ENCODE measurements at places on chromosomes 4 and X. TPM values are rescaled to one million over a fixed set of nuclear protein-coding genes. Genes with fewer than 3 reads are reported as not detected.
A peak's percentile ranks its signal among the peaks of the same experiment; 100 is the strongest.

- H3K36me3 ChIP-seq: no peaks in the 10 kb centered on the region
- no peak for DNase-seq
- H3K4me3 ChIP-seq: no peak overlapping the region
- no peak overlapping the region for H3K27ac ChIP-seq
- no peaks in the 10 kb centered on the region for H3K27me3 ChIP-seq
Observed at GRCh38 chr4:97593248-97593647, 550.0 kb downstream of the STPG2 start.

Gene ZXDA
- total RNA-seq: 3.5 TPM

- H3K27ac ChIP-seq: no peak overlapping the region
- H3K36me3 ChIP-seq: peaks cover 1% of the 10 kb centered on the region
- no peak overlapping the region for H3K4me3 ChIP-seq
- no peaks in the 10 kb centered on the region for H3K27me3 ChIP-seq
- peaks cover 33% of the 10 kb centered on the region for H3K4me1 ChIP-seq
Observed at GRCh38 chr4:153514001-153514526, 47.9 kb downstream of the TMEM131L start.

- no peak overlapping the region for H3K27ac ChIP-seq
- no peaks in the 10 kb centered on the region for H3K27me3 ChIP-seq
- H3K36me3 ChIP-seq: no peaks in the 10 kb centered on the region
- no peak overlapping the region for H3K4me3 ChIP-seq
Observed at GRCh38 chr4:177052211-177052934, 257.3 kb upstream of the NEIL3 start.

- no peak overlapping the region for H3K27ac ChIP-seq
- no peaks in the 10 kb centered on the region for H3K4me1 ChIP-seq
- DNase-seq: no peak
- peaks cover 45% of the 10 kb centered on the region for H3K27me3 ChIP-seq
- H3K36me3 ChIP-seq: no peaks in the 10 kb centered on the region
Observed at GRCh38 chrX:133970076-133970475, 15.3 kb downstream of the GPC3 start.

- no peaks in the 10 kb centered on the region for H3K27me3 ChIP-seq
- no peaks in the 10 kb centered on the region for H3K4me1 ChIP-seq
- H3K4me3 ChIP-seq: no peak overlapping the region
Observed at GRCh38 chr4:150262611-150263010, 184.4 kb downstream of the DCLK2 start.

DNA sequence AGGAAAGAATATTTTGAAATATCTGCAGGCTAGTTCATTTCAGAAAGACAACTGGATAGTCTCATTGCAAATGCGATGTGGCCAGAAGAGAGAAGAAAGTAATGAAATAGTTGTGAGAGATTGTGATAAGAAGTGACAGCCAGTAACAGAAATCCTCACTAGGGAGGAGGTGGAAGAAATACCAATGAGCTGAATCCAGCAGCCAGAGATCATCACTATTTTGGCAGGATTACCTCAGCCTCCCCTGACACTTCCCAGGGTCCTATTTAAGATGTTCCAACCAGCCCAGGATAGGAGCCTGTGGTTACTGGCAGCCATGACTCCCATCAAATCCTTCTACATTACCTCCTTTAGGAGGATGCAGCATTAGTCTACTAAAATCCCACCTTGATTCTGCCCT, 76.7 kb upstream of the ARHGAP24 start:
- H3K36me3 ChIP-seq: no peaks in the 10 kb centered on the region
- H3K4me3 ChIP-seq: no peak overlapping the region
- H3K4me1 ChIP-seq: no peaks in the 10 kb centered on the region
- no peaks in the 10 kb centered on the region for H3K27me3 ChIP-seq
- no peak overlapping the region for H3K27ac ChIP-seq

DNA sequence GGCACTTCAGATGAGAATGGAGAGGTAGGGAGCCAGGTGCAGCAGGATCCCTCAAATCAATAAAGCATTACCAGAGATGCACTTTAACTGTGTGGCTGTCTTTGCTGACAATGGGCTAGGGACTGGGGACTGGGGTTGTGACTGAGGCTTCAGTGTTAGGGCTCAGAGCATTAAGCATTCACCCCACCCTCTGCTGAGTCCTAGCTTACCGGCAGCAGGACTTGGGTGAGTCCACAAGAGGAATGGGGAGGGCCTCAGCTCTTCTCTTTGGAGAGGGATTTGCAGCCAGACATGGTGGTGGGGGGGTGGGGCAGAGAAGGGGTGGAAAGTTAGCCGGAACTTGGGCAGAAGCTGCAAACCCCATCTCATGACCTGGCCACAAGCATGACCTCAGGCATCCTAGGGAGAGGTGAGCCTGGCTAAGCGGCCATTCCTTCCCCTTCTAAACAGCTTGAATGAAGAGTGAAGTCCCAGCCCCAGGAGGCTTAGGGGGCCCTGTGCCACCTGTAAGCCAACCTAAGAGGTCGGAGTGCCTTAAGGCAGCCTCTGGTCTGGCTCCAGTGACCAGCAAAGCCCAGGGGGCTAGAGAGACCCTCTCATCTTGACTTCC, 78.4 kb downstream of the STARD8 start:
- H3K27ac ChIP-seq: no peak overlapping the region
- DNase-seq: no peak
- no peak overlapping the region for H3K4me3 ChIP-seq
- H3K4me1 ChIP-seq: no peaks in the 10 kb centered on the region
- H3K36me3 ChIP-seq: no peaks in the 10 kb centered on the region
- H3K27me3 ChIP-seq: peaks cover 36% of the 10 kb centered on the region

GRCh38 chr4:117293784-117294183, 208.4 kb upstream of the TRAM1L1 start:
- H3K27ac ChIP-seq: no peak overlapping the region
- no peak overlapping the region for H3K4me3 ChIP-seq
- H3K4me1 ChIP-seq: no peaks in the 10 kb centered on the region
- DNase-seq: no peak

DNA sequence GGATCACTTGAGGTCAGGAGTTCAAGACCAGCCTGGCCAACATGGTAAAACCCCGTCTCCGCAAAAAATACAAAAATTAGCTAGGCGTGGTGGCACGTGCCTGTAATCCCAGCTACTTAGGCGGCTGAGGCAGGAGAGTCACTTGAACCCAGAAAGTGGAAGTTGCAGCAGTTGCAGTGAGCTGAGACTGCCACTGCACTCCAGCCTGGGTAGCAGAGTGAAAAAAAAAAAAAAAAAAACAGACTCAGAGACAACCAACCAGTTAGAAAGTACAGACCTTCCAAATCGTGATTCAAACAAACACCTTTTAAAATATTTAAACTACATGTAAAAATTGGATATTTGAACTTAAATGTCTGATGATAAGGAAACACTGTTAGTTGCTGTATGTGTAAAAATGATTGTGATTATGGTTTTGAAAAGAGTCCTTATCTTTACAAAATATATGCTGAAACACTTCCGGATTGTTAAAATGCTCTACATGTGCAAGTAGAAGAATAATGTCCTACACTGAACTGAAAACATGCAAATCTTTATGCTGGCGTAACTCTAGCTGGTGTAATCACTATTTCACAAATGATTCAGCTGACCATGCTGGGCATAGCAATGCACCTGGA, 37.8 kb downstream of the SH3KBP1 start:
- H3K27me3 ChIP-seq: no peaks in the 10 kb centered on the region
- H3K4me3 ChIP-seq: no peak overlapping the region
- DNase-seq: no peak

DNA sequence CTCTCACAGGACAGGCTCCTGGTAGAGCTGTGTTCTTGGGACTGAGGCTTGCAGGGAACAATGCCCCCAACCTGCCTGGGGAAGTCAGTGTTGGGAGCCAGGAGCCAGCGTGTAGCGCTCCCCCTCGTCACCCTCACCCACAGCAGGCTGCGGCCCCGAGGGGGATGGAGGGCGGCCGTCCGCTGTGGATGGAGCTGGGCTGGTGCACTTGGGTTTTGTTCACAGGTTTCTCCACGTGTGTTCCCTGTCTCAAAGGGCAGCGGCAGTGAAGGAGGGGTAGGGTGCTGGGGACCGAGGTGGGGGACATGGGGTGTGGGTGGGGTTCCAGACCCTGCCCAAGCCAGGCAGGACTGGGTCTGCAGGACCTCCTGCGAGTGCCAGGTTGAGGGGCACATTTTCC, 69.1 kb downstream of the RGS12 start:
- H3K27ac ChIP-seq: no peak overlapping the region
- no peaks in the 10 kb centered on the region for H3K4me1 ChIP-seq
- DNase-seq: no peak
- H3K27me3 ChIP-seq: no peaks in the 10 kb centered on the region

DNA sequence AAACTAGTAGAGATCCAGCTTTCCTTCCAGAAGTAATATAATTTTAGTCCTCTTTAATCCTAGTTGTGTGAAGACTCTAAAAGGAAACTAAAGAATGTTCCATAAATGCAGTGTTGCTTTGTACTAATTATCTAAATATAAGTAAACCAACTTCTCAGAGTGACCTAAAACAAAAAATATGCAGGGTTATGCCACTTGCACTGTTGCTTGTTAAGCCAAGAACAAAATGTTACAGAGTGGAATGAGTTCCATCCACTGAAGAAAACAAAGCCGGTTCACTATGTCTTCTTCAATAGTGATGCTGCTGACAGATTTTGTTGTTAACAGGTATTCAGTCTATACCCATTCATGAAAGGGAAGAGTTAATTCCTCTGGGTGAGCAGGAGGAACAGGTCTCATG, 252.0 kb upstream of the DIAPH2 start:
- no peak for DNase-seq
- no peak overlapping the region for H3K4me3 ChIP-seq
- no peaks in the 10 kb centered on the region for H3K27me3 ChIP-seq
- H3K27ac ChIP-seq: no peak overlapping the region

GRCh38 chrX:118562582-118563164, 67.1 kb downstream of the DOCK11 start:
- no peaks in the 10 kb centered on the region for H3K27me3 ChIP-seq
- DNase-seq: no peak
- no peaks in the 10 kb centered on the region for H3K36me3 ChIP-seq
- no peak overlapping the region for H3K27ac ChIP-seq

Gene COX7B2
- total RNA-seq: not detected

Gene NELFA
- 29.9 TPM for total RNA-seq

DNA sequence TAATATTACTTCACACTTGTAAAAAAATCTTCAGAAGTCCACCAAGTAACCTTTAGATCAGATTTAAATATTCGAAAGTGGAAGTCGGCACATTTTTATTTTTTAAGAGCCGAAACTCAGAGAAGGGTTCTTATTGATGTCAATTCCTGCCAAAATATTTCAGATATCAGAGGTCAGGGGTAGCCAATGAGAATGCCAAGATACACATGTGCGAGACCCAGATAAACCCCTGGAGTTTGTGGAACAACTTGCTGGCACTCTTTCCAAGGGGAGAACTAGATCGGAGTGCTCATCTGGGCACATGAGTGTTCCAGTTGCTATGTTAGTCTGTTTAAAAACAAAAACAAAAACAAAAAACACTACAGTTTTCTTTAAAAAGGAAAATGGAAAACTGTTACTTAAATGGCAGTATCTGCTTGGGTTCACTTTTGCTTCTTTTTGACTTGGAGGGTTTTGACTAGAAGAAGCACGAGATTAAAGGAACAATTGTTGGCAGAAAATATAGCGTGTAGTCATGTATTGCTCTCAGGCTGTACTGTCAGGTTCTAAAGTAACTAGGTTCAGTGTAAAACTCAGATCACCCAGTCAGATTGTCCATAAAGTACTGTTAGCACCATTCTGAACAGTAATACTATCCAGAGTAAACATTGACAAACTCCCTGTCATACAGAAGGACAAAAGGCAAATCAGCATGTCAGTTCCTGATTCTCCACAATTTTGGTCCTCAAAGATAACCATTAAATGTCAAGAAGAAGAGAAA, 188.0 kb upstream of the PACRGL start:
- no peak overlapping the region for H3K4me3 ChIP-seq
- H3K27ac ChIP-seq: no peak overlapping the region
- H3K4me1 ChIP-seq: no peaks in the 10 kb centered on the region
- H3K36me3 ChIP-seq: no peaks in the 10 kb centered on the region
- no peaks in the 10 kb centered on the region for H3K27me3 ChIP-seq

- H3K27ac ChIP-seq: no peak overlapping the region
- peaks cover 7% of the 10 kb centered on the region for H3K36me3 ChIP-seq
- H3K27me3 ChIP-seq: no peaks in the 10 kb centered on the region
- DNase-seq: no peak
Observed at GRCh38 chrX:46642145-46642544, 68.6 kb downstream of the CHST7 start.

Gene TBX22
- total RNA-seq: not detected

DNA sequence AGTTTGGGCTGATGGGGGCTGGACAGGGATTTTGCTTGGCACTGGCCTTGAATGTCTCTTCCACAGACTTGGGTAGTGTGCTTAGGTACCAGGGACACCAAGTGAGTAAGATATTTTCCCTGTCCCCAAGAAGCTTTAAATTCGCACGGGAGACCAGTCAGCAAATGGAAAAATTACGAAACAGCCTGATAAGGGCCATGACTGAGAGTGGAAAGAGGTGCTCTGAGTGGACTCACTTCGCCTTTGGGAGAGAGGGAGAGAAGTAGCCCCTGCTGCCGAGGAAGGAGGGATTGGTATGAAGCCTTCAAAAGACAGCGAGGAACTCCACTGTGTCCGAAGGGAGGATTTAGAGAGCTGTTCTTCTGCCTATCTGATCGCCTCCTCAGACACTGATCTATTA, 2.6 kb downstream of the LSM6 start:
- no peaks in the 10 kb centered on the region for H3K27me3 ChIP-seq
- no peak overlapping the region for H3K27ac ChIP-seq

Gene ACSL1
- total RNA-seq: 19.1 TPM

GRCh38 chrX:68710870-68711576, 63.6 kb downstream of the STARD8 start:
- peak; percentile 57 for DNase-seq
- H3K4me3 ChIP-seq: no peak overlapping the region
- H3K27me3 ChIP-seq: peaks cover 34% of the 10 kb centered on the region
- no peaks in the 10 kb centered on the region for H3K36me3 ChIP-seq
- H3K27ac ChIP-seq: no peak overlapping the region

Gene CLDN34
- 0.39 TPM for total RNA-seq

DNA sequence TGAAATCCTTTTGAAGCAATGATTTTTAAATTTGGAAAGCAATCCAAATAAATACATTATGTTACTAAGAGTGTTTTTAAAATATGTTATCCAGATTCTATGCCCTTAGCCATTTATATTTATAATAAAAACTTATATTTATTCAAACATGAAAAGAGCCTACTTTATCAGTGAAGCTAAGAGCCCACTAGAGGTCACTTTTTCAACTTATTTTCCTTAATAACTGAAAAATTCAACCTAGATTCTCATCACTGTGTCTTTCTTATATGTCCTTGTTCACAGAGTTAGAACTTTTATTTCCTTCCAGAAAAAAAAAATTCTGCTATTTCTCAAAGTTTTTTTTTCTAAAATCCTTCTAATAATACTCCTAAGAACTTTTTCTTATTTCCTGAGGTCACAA, 23.9 kb downstream of the PRDM8 start:
- H3K4me3 ChIP-seq: no peak overlapping the region
- DNase-seq: no peak
- H3K27ac ChIP-seq: no peak overlapping the region
- H3K27me3 ChIP-seq: no peaks in the 10 kb centered on the region
- no peaks in the 10 kb centered on the region for H3K4me1 ChIP-seq

Measured in Calu3 (cell line).